Activated CD8-positive, alpha-beta memory T cell treated with anti-CD3 and anti-CD28 coated beads for 24 hours (primary cell): ENCODE measurements at places on chromosomes 5 and 9.

- no peak for DNase-seq
Observed at GRCh38 chr5:14281746-14282181, 138.6 kb downstream of the TRIO start.

- no peak for DNase-seq
Observed at GRCh38 chr9:99592834-99593574, 228.7 kb upstream of the NR4A3 start.

DNA sequence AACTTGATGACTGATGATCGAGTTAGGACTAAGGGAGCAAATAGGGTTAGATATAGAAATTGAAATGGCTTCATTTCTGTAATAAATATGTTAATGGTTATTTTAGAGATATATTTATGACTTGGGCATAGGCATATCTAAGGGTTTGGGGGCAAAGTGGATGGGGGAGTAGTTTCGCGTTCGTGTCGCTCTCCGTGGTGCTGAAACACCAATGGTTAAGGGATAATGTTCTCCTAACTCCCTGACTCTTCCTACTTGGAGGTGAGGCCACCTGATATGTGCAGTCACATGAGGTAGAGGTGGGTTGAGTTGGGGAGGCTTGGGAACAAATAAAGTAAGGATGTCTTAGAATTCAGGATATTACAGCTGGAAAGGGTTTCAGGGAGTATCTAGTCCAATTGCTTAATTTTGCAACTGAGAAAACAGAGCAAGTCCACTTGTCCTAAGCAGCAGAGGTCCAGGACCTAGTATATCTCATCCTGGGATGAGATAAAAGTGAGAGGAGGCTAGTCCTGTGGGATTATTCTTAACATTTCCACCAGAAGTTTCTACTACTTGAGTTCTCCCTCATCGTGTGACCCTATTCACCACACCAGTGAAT, 44.0 kb upstream of the MAP1B start:
- no peak for DNase-seq

DNA sequence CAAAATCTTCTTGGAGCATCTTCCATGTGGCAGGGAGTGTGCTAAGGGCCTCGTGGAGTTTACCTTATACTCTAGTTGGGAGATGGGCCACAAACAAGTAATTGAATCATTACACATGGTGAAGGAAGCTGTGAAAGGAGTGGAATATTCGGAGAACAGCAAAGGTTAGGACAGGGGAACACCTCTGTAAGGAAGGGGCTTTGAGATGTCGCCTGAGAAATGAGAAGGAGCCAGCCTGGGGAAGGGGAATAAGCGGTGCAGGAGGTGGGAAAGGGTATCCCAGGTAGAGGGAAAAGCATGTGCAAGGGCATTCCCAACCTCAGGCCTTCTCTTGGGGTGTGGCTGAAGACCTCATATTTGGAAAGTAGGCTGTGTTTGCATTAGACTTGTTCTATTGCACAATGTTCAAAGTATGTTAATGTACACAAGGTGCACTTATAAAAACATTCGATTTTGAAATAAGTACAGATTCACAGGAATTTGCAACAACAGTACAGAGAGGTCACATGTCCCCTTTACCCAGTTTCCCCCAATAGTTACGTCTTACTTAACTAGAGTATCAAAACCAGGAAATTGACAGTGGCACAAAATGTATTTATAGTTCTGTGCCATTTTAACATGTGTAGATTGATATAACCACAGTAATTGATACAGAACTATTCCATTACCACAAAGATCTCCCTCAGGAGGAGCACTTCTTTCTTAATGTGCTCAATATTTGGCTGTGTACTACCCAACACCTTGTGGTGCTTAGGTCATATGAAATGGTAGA, 2.4 kb upstream of the STOM start:
- DNase-seq, result no peak

DNA sequence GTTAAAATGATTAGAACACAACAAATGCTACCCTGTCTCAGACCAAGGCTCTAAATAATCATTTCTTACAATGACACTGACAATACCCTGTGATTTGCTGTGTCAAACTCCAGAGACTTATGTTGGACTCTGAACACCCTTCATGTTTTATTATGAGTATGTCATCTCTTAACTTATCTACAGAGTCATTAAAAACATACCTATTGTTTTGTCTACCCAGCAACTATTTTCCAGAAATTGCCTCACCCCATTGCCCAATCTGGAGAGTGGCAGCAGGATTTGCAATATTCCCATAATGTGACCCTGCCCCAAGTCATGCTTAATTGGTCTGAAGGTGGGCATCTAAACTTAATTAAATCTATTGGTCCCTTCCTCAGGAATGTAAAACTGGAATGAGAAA, 23.0 kb upstream of the KIF2A start:
- no peak for DNase-seq

GRCh38 chr9:5644501-5644900, 15.6 kb downstream of the RIC1 start:
- DNase-seq, result no peak

GRCh38 chr9:6640268-6641051, 5.1 kb downstream of the GLDC start:
- DNase-seq, result no peak

- no peak for DNase-seq
Observed at GRCh38 chr5:10615693-10616092, 51.8 kb downstream of the ANKRD33B start.
